ENCODE measurements at places on chromosomes 5 and 9. TPM values are rescaled to one million over a fixed set of nuclear protein-coding genes. Genes with fewer than 3 reads are reported as not detected.
A peak's percentile ranks its signal among the peaks of the same experiment; 100 is the strongest.

DNA sequence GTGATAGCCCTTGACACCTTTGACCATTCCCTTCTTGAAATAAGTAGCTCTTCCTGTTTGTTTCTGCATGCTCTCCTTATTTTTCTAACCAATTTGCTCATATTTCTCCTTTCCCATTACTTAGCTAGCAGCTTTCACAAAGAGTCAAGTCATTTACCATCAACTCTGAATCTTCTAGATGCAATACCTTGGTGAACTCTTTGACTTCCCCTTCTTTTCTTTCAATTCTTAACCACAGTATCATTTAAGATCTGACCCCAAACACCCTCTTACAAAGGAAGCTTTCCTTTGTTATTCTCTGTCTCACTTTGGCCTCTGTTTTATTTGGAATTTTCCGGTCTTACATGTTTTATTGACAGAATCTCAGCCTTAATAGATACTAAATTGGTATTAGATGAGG is 14.0 kb downstream of the NFX1 start:
- no peak for DNase-seq

- DNase-seq: no peak
Observed at GRCh38 chr5:78765756-78766411, 117.3 kb upstream of the LHFPL2 start.

DNA sequence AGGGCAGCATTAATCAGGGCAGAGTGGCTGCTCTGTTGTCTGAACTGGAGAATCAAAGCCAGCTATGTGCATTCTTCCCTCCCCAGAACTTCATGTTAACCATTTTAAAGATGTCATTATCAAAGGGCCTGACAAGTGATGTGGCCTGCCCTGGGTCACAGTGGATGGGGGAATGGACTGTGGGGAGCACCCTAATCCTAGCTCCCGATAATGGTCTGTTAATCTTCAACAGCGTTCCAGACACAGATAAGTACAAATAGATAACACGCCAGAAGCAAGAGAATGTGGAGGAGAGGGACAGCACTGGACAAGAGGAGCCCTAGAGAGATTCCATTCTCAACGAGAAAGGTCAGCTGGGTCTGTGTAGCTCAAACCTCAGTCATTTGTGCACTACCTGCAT is 77.5 kb downstream of the DPYSL3 start:
- no peak for DNase-seq

DNA sequence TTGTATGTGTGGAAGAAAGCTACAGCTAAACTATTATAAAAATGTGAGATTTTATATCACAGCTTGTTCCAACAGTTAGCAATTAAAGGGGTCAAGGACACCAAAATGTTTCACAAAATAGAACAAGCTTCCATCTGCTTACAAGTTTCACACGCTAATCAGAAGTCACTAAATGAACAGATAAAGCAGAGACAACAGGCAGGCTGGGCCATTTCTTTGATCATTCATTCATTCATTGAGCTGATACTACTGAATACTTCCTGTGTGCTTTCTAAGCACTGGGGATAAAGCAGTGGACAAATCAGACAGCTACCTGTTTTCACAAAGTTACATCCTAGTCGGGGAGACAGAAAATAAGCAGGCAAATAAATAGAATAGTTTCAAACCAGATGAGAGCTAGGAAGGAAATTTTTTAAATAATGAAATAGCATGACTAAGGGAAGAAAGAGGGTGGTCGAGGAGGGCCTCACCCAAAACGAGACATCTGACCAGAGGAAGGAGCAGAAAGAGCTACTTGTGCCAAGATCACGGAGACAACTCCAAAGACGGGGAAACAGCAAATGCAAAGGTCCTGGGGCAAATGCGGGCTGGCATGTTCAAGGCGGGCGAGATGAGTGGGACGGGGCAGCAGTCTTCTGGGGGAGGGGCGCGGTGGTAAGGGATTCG is 1.2 kb downstream of the MAPK9 start:
- DNase-seq: no peak

The LHFPL2 gene
- 2.6 TPM for total RNA-seq

GRCh38 chr9:36005891-36006290 is 30.8 kb upstream of the RECK start:
- no peak for DNase-seq

DNA sequence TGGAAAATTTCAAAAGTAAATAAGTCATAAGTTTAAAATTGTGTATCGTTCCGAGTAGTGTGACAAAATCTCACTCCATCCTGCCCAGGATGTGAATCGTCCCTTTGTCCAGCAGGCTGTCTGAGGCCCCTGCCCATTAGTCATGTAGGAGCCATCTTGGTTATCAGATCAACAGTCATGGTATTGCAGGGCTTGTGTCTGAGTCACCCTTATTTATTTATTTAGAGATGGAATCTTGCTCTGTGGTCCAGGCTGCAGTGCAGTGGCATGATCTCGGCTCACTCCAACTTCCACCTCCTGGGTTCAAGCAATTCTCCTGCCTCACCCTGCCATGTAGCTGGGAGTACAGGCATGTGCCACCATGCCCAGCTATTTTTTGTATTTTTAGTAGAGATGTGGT is 30.2 kb downstream of the ITGA2 start:
- DNase-seq: no peak

The THBS4 gene
- total RNA-seq: 1.9 TPM

The GPR151 gene
- not detected for total RNA-seq

DNA sequence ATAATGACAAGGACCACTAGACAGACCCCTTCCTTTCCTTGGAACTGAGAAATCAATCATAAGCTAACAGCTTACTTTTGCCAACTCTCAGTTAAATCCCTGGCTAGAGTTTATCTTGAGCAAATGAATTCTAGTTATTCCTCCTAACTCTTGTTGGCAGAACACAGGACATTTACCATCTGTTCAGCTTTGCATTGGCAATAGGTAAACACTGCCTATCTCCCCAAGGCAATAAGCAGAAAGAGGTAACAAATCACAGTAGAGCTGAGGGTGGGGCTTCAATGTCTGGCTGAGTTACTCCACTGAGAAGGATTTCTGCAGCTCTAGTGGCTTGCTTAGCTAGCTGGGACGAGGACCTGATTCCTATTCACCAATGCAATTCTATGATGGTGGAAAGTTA is 503.3 kb upstream of the GRIA1 start:
- peak; percentile 59 for DNase-seq

The CNTNAP3 gene
- total RNA-seq: 18.0 TPM

GRCh38 chr5:38582293-38582974 is 26.0 kb upstream of the LIFR start:
- DNase-seq: no peak

The NKD2 gene
- total RNA-seq: 2.1 TPM

- DNase-seq: no peak
Observed at GRCh38 chr5:149639737-149640136, 58.4 kb downstream of the ARHGEF37 start.

- no peak for DNase-seq
Observed at GRCh38 chr5:133814152-133814551, 154.3 kb downstream of the C5orf15 start.

DNA sequence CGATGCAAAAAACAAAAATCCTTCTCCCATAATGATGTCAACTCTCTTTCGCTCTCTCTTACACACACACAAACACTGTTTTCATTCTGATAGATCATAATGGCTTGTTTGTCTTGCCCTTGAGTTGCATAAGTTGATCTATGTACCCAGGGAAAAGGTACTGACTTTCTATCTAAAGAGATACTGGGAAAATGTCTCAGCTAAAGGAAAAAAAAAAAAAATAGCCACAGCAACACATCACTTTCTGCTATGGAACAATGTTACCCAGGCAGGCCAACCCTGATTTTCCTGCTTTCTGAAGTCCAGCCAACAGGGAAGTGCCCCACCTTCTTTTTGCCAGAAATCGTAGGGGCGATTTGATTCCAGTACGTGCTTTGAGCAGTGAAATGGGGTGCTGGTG is 212.6 kb upstream of the ACTBL2 start:
- DNase-seq: no peak

DNA sequence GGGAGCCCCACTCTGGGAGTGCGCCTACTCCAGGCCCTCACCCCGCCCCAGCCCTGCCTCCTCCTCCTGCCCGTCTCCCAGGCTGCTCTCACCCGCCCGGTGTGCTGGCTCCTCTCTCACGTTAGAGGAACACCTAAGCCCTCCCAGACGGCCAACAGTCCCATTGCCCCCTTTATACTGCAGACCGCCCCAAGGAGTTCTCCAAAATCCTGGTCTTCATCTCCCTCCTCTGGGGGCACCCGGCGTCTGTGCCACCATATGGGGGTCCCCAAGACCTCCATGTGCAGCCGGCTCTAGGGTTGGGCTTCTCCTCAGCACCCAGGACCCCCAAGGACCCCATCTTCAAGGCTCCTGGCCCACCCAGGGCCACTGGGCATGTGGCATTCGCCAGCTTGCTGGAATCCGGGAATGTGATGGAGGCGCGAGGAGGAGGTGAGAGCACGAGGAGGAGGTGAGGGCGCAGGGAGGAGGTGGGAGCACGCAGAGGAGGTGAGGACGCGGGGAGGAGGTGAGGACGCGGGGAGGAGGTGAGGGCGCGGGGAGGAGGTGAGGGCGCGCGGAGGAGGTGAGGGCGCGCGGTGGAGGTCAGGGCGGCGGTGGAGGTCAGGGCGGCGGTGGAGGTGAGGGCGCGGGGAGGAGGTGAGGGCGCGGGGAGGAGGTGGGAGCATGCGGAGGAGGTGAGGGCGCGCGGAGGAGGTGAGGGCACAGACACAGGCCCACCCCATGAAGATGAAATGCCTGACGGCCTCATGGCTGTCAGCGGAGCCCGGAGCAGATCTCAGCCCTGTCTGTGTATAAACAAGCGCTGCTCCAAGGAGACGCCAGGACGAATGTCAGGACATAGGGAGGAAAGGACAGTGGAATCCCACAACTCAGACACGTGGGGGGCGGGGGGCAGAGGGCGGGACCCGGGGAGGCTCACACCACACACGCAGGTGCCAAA is 41.2 kb downstream of the EXD3 start:
- no peak for DNase-seq

DNA sequence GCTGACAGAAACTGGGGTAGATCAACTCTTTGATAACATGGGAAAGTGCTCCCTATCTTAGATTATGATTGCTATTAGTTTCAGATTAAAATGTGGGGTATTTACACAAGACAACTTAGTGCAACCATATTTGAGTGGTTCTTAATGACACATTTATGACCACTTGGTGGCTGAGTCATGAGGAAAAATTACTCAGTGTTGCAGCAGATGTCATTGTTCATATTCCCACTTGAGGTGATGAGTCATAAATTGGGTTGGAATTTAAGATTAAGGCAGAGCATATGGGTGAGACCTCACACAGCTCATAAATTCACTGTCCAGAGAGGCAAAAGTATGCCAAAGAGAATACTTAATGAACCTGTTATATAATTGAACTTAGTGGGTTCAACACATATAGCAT is 408.3 kb downstream of the DMRT2 start:
- DNase-seq: no peak

The NMUR2 gene
- not detected for total RNA-seq

The PRLR gene
- total RNA-seq: not detected

DNA sequence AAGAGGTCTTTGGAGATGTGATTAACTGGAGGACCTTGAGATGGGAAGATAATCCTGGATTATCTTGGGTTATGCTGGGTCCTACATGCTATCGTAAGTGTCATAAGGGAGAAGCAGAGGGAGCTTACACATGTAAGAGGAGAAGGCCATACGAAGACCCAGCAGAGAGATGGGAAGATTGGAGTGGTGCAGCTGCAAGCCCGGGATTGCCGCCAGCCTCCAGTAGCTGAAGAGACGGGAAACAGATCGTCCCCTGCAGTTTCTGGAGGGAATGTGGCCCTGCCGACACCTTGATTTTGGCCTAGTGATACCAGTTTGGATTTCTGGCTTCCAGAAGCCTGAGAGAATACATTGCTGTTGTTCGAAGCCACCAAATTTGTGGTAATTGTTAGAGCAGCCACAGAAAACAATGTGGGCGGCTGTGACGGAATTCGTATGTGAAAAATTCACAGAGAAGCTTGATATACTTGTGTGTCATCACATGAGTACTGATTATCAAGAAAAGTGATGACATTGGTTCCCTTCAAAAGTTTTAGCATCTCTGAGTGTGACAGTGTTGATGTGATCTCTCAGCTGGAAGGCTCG is 86.9 kb downstream of the CYFIP2 start:
- DNase-seq: no peak

The SHROOM1 gene
- total RNA-seq: 5.9 TPM

DNA sequence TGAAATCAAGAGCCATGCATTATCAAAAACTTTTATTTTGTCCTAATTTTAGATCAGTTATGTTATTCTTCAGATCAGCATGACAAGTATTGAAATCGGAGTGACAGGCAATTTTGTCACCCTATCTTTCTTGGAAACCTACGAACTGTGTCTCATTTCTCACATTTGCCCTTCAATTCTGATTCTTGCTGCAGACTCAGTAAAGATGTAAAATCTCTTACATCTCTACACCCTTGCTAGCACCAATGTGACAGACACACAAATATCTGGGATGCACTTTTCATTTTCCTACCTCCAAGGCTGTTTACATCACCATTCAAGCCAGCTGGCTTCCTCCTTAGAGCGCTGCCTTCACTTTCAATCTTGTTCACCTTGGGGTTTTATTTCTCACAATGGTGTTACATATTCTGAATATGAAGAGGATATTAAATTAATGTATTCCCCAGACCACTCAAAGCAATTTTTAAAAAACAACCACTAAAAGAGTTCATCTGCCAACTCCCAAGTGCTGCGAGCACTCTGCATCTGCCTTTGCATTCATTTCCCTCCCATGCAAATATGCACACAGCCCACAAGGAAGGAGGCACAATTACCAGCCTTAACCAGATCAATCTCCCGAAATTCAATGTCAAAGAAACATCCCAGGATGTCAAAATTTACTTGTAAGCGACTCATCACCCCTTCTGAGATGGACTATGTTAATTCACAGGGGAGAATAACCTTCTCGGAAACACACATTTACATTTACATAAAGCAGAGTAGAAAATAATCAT is 164.3 kb downstream of the ENC1 start:
- no peak for DNase-seq

DNA sequence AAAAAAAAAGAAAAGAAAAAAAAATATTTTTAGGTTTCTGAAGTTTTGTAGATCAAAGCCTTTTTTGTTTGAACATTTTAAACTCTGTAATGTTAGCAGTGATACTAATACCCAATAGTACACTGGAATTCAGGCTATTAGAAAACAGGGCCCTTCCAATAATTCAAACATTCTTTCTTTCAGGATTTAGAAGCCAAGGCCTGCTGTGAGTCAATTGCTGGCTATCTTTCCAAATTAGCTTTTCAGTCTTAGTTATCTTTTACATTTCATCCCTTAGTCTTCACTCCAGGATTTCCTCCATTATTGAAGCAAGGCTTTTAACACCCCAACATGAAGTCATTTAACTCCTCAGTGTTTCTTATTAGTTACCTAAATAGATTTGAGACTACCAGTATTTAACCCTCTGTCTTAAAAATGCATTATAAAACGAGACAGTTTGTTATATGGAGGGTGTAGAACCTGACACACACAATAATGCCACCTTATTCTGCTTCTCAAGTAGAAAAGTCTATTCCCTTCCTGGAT is 951.9 kb upstream of the DMAC1 start:
- DNase-seq: no peak

The CDH18 gene
- total RNA-seq: not detected

The KIF24 gene
- 5.2 TPM for total RNA-seq

GRCh38 chr5:27845248-27845647 is 806.9 kb upstream of the CDH9 start:
- DNase-seq: no peak

GRCh38 chr5:121962347-121962670 is 534 bp downstream of the SRFBP1 start:
- no peak for DNase-seq

GRCh38 chr5:67617051-67617450 is 420.5 kb upstream of the CD180 start:
- DNase-seq: no peak

Measured in G401 (cell line).